ENCODE measurements at places on chromosomes 5 and 9. TPM values are rescaled to one million over a fixed set of nuclear protein-coding genes. Genes with fewer than 3 reads are reported as not detected.

GRCh38 chr5:38845526-38846378 is at the start of gene OSMR:
Gene OSMR, plus strand, starts transcription at chr5:38846012. Its CDS starts 23,033 bp downstream, at chr5:38869045.
- peak; percentile 78 for DNase-seq

DNA sequence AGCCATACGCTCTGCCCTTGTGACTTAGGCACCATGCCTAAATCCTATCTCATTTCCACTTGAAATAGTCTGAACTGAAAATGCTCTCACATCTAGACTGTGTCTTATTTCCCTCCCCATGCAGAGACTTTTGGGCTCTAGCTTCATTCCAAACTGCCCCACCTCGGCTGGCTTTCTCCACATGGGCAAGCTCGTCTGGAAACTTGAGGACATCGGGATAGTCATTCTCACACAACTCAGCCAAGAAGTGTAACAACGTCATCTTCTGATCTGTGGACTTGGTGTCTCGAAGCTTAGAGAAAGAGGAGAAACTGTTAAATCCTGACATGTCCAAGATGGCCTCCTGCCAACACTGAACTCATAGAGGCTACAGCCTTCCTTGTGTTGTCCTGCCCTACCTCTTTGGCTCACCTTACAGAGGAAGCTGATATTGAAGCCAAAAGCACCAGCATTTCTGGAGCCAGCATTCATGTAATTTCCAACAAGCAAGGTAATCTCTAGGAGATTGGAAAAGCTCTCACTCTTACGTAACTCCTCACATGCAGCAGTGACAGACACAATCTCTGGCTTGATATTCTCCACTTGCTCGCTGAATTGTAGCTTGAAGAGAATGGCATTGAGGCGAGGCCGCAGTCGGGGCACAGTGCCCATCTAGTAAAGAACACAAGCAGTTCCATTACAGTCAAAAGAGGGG is 39.6 kb downstream of the PCDHGC5 start:
- DNase-seq: no peak

Gene BHMT2
- total RNA-seq: 0.20 TPM

- DNase-seq: peak; percentile 42
Measured at GRCh38 chr5:69450116-69450515, 35.2 kb downstream of the MARVELD2 start.

GRCh38 chr5:43619380-43619779 is 16.4 kb downstream of the NNT start:
- DNase-seq: no peak

Gene CDC20B
- total RNA-seq: not detected

DNA sequence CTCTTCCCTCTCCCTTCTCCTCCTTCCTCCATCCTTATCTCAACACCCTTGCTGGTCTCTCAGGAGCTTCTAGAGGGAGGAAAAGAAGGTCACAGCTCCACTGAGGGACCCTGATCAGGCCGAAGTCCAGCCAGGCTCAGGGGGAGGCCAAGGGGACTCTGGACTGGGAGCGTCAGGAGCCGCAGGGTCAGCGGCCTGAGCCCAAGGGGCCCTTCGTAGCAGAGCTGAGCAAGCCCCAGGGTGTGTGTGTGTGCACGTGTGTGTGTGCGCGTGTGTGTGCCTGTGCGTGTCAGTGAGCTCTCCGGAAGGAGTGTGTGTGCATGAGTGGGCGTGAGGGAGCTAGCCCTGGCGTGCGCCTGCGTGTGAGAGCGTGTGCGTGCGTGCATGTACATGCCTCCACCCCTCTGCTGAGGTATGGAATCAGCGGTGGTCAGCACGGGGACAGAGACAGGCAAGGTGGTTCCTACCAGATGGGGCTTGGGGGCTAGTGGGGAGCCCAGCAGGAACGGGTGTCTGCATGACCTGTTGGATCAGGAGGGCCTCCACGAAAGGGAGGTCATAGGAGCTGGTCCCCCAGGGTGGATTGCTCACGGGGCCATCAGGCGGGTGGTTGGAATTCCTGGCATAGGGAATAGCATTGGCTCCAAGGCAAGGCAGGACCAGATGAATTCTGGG is 10.0 kb upstream of the AGPAT2 start:
- DNase-seq: no peak

GRCh38 chr5:152942633-152943336 is 537.7 kb upstream of the NMUR2 start:
- no peak for DNase-seq

Gene CARTPT
- total RNA-seq: not detected

DNA sequence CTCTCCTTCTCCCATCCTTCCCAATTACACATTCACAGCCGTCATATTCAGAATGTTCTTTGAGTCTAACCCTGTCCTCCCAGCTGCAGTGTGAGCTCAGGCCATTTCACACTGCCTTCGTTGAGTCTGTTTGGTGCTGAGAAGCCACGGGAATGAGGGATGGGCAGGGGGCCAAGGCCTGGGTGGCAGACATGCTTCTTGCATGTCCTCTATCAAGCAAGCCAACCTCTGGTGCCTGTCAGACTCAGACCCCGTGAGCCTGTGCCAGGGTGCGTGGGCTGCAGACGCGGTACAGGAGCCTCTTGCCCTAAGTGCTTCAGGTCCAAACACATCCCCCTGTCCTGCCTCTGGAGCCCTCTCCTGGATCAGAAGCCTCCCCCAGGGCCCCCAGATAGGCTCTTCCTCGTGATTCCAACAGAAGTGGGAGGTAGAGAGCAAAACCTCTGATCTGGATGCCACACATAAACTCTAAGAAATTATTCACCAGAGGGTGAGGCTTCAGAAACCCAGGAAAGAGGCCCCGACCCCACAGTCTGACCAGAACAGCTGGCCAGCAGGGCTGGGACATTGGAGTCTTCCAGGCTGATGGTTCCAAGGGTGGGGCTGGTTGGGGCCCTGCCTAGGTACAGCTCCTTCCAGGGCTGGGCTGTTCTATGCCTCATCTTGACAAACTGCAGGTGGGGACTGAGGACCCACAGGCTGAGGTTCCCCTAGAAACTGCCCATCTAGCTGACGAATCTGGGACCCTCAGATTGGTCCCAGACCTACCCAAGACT is 46.7 kb upstream of the CDKN2AIPNL start:
- no peak for DNase-seq

Gene FAT2
- total RNA-seq: 0.05 TPM

DNA sequence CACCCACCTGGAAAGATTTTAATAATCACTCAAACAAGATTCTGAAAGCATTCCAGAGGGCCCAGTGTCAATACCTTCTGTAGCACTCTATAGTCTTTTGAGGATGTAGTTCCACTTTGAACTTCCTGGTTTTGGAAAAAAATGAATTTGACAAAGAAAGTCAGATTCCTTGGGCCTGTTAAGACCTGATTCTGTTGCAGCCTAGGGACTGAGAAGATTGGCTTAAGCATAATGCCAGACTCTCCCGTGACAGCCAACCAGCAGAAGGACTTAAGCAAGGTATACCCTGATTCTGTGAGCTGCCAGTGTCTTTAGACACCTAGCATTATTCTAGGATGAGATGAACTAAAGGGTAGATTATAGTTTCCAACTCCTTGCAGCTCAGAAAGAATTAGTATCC is 6.8 kb downstream of the SPINK5 start:
- DNase-seq: no peak

Gene IFNA13
- not detected for total RNA-seq

DNA sequence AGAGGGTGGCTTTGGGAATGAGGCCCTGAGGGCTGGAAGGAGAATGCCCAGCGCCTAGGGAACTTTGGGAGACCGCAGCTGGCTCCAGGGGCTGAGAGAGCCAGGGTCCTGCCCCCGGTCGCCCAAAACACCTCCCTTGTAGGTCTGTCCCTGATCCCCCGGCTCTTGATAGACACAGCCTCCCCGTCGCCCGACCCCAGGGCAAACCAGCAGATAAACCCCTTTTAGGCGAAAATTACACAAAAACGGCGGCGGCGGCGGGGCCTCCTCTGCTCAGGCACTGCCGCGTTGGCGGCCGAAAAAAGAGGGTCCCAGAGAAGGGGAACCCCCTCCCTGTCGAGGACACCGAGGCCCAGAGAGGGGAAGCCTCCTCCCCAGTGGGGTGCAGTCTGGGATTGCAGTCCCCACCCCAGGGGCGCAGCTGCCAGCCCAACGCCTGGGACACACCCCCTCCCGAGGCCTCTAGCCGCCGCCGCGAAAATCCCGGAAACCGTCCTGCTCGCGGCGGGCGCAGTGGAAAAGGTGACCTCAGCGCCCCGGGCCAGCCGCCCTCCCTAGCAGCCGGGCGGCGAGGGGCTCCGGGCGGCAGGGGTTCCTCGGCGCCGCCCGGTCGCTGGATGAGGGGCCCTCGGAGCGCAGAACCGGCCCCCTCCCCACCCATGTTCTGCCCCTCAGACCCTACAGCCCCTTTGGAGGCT is 3.1 kb upstream of the BARX1 start:
- no peak for DNase-seq

Gene PCDHB10
- total RNA-seq: not detected

DNA sequence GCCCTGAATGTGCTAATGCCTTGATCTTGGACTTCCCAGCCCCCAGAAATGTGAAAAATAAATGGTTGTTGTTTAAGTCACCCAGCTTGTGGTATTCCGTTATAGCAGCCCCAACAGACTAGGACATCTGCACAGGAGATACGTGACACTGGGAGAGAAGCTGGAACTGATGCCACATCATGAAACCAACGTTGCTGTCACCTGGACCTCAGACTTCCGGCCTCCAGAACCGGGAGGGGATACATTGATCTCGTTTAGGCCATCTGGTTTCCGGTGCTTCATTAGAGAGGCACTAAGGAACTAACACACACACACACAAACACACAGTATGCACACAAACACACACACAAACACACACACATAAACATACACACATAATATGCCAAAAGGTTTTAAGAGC is 75.0 kb upstream of the ICE1 start:
- no peak for DNase-seq

- no peak for DNase-seq
Measured at GRCh38 chr5:26329562-26330189, 708.7 kb downstream of the CDH9 start.

GRCh38 chr5:30347858-30348257 is 845.6 kb upstream of the CDH6 start:
- no peak for DNase-seq

Gene NR4A3
- total RNA-seq: 0.86 TPM

Gene BTNL9
- 11.7 TPM for total RNA-seq

DNA sequence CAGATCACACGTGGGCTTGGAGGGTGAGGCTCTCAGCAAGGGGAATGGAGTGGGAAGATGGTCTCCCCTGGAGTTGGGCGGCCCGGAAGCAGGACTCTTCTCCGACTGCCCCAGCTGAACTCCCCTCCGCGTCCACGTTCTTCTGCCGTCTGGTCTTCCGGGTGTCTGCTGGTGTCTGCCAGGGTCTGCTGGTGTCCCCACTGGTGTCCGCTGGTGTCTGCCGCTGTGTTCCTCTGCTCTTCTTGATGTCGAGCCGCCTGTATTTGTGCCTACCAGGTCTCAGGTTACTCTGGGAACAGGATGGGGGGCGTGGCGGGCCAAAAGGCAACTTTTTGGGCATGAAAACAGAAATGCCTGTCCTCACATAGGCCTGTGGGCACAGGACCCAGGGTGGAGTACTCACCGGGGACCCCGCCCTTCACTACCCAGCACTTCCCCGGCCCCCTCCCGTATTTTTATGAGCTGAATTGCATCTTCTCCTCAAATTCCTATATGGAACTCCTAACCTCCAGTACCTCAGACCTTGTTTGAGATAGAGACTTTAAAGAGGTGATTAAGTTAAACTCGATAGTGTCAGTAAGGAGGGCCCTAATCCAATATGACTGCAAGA is 675.4 kb downstream of the SEMA5A start:
- DNase-seq: no peak

DNA sequence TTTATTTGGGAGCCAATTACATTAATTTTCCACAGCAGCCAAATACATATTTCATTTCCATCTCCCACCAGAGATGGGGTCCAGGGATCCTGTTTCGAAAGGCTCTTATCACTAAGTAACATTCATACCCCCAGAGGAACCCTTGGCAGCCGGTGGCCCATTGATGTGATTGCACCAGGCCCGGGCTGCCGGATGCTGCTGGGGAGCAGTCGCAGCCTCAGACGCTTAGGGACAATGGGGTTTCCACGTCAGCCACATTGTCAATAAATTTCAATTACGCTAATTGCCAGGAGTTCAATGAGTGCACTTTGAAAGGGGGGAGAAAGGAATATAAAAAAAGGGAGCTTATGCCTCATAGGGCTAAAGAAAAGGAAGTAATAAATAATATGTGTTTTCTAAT is 478.8 kb upstream of the ADAMTS16 start:
- no peak for DNase-seq

- no peak for DNase-seq
Measured at GRCh38 chr9:117335837-117336433, 78.9 kb downstream of the ASTN2 start.

- DNase-seq: no peak
Measured at GRCh38 chr9:6869081-6869948, 111.5 kb downstream of the KDM4C start.

DNA sequence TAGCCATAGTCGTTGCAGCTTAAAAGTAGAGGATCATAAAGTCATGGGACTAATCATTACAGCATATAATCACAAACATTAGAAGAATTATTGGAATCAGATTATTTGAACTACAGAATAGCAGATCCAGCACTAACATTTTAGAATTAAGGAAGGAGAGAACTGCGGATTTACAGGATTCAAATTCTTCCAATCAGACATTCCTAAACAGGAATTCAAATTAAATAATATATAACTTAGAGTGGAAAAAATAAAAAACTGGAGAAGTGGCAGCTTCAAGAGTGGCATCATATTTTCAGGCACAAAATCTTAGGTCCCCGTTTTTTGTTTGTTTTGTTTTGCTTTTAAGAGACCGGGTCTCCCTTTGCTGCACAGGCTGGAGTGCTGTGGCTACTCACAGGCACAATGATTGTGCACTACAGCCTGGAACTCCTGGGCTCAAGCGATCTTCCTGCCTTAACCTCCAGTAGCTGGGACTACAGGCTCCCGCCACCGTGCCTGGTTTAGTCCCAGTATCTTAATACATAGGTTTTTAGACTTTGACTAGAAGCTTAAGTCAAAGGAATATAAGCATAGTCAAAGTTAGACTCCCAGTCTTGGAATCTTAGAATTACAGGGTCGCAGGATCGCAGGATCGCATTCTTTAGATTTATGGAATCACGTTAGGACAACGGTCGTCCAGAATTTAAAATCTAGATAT is 2.1 kb upstream of the FOXE1 start:
- no peak for DNase-seq

DNA sequence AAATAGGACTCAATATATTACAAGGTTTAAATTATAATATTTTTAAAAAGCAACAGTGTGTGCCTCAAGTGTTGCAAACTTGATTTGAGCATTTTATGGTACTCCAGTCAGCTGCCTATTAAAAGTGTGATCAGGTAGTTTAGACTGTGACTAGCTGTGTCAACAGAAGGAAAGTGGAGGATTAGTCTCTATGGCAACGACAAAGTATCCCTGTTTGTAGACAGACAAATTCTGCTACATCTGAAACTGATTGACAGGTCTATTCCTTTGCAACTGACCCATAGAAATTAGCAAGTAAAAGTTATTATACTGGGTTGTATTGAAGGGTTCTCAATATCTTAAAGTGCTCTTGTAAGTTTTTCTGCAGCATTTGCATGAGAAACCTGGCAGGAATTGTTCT is 249.8 kb upstream of the ARRDC3 start:
- no peak for DNase-seq

Measured in HCT116 (cell line).